Parietal lobe (tissue), 2 donors: ENCODE measurements at places on chromosomes 3 and 15. TPM values are rescaled to one million over a fixed set of nuclear protein-coding genes. Genes with fewer than 3 reads are reported as not detected.

Gene TASOR
- total RNA-seq: 162 TPM

Gene LRRIQ4
- total RNA-seq: 0.63 TPM

Gene SNX4
- 70.4 TPM for total RNA-seq

Gene GNAT1
- not detected for total RNA-seq

Gene CEP152
- 30.7 TPM for total RNA-seq

Gene HYPK
- total RNA-seq: 11.0 TPM

Gene PLCH1
- 13.1 TPM for total RNA-seq

Gene LRRC15
- not detected for total RNA-seq
